ENCODE measurements at places on chromosomes 4 and X. TPM values are rescaled to one million over a fixed set of nuclear protein-coding genes. Genes with fewer than 3 reads are reported as not detected.

JAKMIP1 gene
- 15.0 TPM for total RNA-seq

XK gene
- not detected for total RNA-seq

MAGEB2 gene
- not detected for total RNA-seq

GLRA2 gene
- total RNA-seq: not detected

TIMP1 gene
- total RNA-seq: 130 TPM

HERC6 gene
- total RNA-seq: 5.9 TPM

CTAG2 gene
- total RNA-seq: not detected

CITED1 gene
- not detected for total RNA-seq

RBM41 gene
- 11.3 TPM for total RNA-seq

TRIM60 gene
- total RNA-seq: not detected

RAI2 gene
- not detected for total RNA-seq

NSG1 gene
- 0.10 TPM for total RNA-seq

ADH1B gene
- total RNA-seq: 1.3 TPM

SPIN2A gene
- total RNA-seq: 0.40 TPM

DHRSX gene
- 22.9 TPM for total RNA-seq

QRFPR gene
- not detected for total RNA-seq

MSANTD1 gene
- 0.87 TPM for total RNA-seq

CCNB3 gene
- total RNA-seq: 0.16 TPM

MAGEA10 gene
- total RNA-seq: not detected

APLN gene
- total RNA-seq: not detected

UBA6 gene
- total RNA-seq: 66.3 TPM

REPS2 gene
- 6.6 TPM for total RNA-seq

ZNF157 gene
- not detected for total RNA-seq

CXXC4 gene
- total RNA-seq: 11.1 TPM

KDR gene
- 0.05 TPM for total RNA-seq

NDP gene
- total RNA-seq: not detected

CFAP99 gene
- not detected for total RNA-seq

SYP gene
- total RNA-seq: 0.49 TPM

HPGD gene
- total RNA-seq: 0.08 TPM

TMEM144 gene
- total RNA-seq: 1.8 TPM

ZCCHC12 gene
- total RNA-seq: not detected

FAT4 gene
- 0.03 TPM for total RNA-seq

AMTN gene
- not detected for total RNA-seq

DRD5 gene
- total RNA-seq: not detected

MTNR1A gene
- total RNA-seq: not detected

BGN gene
- 0.27 TPM for total RNA-seq

NELFA gene
- 35.2 TPM for total RNA-seq

CCNA2 gene
- 69.6 TPM for total RNA-seq

XG gene
- total RNA-seq: not detected

MAGEB10 gene
- total RNA-seq: not detected

DOK7 gene
- 0.27 TPM for total RNA-seq

BEX1 gene
- not detected for total RNA-seq

HS3ST1 gene
- 0.80 TPM for total RNA-seq

NEXMIF gene
- 7.4 TPM for total RNA-seq

SLC9A7 gene
- total RNA-seq: 52.6 TPM

PAK3 gene
- 0.10 TPM for total RNA-seq

AFM gene
- total RNA-seq: not detected

LYAR gene
- 38.6 TPM for total RNA-seq

DDX53 gene
- total RNA-seq: not detected

FTHL17 gene
- total RNA-seq: not detected

TMA16 gene
- total RNA-seq: 50.5 TPM

SPARCL1 gene
- 1.1 TPM for total RNA-seq

CXCL11 gene
- total RNA-seq: not detected

CRMP1 gene
- total RNA-seq: 0.16 TPM

All from GM12878 (cell line).